ENCODE measurements at places on chromosomes 2 and 18.

DNA sequence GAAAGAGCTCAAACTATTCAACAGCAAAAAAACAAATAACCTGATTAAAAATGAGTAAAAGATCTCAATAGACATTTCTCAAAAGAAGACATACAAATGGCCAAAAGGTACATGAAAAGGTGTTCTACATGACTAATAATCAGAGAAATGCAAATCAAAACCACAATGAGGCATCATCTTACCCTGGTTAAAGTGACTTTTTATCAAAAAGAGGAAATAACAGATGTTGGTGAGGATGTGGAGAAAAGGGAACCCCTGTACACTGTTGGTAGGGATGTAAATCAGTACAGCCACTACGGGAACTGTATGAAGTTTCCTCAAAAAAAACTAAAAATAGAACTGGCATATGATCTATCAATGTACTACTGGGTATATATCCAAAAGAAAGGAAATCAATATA, 39.8 kb upstream of the TMEM163 start:
- DNase-seq: no peak

- DNase-seq: no peak
These were observed 26.5 kb downstream of the LRRC30 start for GRCh38 chr18:7257426-7257740.

DNA sequence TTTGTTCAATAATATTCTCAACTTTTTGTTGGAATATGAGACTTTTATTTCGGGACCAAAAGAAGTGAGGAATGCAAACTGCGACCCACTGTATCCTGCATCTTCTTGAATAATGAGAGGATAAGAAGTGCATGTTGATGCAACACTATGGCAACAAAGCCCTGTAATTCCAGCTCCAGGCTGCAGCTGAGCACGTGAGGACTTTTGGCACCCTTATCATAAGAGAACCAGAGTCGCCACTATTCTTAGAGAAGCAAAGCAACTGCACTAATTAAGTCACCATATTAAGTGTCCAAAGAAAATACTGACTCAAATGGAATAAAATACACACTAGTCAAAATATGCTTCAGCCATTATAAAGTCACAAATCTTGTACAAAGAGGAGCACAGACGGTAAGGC, 65.8 kb downstream of the FAM210A start:
- no peak for DNase-seq

DNA sequence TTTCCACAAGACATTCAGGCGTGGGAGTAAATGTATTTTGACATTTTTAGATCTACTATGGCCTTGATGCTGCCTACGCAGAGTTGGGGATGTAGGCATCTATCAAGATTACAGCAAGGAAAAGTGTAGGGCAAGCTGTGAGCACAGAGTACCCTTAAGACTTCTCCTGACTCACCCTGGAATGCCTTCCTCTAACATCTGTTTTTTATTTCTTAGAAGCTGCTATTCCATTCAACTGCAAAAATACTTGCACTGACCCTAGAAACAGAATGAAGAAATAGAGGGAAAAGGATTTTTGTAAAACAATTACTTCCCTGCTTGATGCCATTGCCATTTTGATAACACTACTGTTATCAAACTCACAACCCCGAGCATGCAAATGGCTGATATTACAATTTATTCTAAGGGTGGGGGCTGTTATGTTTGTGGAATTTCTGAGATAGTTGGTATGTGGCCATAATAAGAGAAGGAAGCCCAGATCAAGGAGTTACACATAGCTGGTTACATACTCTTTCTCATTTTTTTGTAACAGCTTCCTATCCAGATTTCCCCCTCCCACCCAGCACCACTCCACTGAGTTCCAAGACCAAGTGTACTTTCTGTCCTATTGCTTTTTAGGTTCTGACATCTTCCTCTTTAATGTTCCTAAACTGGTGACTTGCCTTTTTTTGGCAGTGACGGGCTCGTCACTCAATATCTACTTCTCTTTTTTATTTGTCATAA, 6.0 kb upstream of the ROCK1 start:
- no peak for DNase-seq

DNA sequence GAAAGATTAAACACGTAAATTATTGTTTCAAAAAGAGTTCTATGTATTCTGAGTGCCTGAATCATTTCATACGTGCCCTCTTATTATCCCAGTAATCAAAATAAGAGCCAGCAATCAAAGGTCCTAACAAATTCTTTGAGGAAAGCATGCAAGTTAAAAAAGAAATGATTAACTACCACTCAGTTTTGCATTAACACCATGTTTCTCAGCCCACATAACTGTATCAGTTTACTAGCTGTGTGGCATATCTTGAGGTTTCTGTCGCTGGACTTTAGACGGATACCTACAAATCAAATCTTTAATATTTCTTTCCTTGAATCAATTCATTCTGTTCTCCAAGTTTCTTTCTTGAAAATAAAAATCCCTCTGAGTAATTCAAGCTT, 668.9 kb upstream of the CHAC2 start:
- DNase-seq: no peak

DNA sequence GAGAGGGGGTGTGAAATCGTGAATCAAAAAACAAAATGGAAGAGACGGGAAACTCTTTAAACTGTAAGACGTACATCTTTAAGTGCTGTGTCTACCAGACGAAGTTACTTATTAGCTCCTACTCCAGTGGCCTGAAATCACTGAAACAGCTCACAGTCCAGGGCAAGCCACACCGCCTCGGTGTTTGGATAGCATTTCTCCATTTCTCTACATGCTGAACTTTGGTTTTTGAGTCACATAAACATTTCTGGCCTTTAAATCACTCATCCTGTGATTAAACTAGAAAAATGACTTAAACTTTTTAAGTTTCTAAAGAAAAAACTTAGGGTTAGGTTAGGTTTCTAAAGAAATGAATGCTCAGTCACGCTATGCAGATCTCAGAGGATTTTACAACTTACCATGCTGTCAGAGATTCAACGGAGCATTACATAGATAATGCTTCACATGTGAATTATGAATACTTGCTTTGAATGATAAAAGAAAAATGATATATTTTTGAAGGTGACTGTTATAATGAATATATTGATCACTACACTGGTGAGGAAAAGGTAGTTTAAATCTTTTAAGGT, 138.4 kb downstream of the MBP start:
- DNase-seq: no peak

- no peak for DNase-seq
These were observed 29.1 kb downstream of the GAREM1 start for GRCh38 chr18:32441533-32441932.

DNA sequence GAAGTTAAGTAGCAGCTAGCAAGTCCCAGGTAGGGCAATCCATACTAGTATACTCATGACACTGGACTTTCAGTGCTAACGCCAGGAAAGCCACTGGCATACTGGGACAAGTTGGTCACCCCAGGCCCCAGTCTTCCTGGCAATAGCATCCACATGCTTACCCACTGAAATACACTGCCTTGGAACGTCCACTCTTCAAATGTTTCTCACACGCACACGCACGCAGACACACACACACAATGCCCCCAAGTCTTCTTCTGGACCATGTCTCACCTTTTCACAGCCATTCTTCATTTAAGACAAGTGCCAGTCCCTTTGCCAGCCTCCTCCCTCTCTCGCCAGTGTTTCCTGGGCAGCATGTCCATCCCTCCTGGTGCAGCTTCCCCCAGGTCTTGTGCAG, 8.7 kb upstream of the TEX261 start:
- DNase-seq: no peak

GRCh38 chr18:30489890-30490643, 552.5 kb downstream of the DSC3 start:
- DNase-seq: no peak

- no peak for DNase-seq
These were observed 7.9 kb upstream of the ANKRD62 start for GRCh38 chr18:12085786-12086185.

DNA sequence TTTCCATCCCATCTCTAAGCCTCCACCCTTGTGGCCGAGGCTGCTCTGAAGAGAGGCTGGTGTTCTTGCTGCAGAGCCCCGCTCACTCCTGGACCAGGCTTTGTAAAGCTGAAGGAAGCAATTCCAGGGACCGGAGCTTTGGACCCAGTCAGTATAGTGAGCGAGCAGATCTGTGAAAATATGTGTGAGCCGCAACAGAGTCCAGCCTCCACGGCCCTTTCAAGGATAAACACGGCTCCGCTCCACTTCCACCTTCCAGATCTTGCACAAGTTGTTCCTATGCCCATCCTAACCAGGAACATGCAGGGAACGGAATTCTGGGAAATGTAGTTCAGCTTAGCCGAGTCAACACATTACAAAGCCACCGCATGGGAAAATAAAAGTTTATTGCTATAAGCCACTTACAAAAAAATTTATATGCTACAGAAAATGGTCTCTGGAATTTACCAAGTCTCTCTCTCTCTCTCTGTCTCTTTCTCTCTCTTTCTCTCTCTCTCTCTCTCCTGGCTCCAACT, 151.7 kb upstream of the ZNF521 start:
- no peak for DNase-seq

DNA sequence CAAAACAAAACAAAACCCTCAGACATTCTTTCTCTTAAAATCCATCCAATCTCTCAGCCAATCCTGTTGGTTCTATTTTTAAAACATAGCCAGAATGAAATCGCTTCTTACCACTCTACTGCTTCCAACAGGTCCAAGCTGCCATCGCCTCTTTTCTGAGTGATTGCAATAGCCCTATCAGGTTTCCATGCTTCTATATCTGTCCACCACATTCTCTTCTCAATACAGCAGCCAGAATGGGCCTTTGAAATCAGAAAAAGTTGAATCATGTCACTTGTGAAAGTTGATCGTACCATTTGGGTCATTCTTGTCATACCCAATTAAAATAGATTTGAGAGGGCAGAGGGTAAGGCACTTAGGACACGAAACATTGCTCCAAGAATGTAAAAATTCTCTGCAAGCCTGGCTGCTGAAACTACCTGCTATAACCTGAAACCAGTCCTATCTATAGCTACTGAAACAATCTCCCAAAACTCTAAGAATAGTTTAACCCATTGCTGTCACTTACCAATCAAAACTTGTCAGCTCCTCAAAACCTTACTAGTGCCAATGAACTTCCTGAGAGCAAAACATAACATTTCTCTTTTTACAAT, 3.3 kb upstream of the MTLN start:
- no peak for DNase-seq

GRCh38 chr2:75133621-75134570, 65.4 kb downstream of the TACR1 start:
- no peak for DNase-seq

GRCh38 chr2:54624591-54625071, 98.8 kb upstream of the EML6 start:
- no peak for DNase-seq

DNA sequence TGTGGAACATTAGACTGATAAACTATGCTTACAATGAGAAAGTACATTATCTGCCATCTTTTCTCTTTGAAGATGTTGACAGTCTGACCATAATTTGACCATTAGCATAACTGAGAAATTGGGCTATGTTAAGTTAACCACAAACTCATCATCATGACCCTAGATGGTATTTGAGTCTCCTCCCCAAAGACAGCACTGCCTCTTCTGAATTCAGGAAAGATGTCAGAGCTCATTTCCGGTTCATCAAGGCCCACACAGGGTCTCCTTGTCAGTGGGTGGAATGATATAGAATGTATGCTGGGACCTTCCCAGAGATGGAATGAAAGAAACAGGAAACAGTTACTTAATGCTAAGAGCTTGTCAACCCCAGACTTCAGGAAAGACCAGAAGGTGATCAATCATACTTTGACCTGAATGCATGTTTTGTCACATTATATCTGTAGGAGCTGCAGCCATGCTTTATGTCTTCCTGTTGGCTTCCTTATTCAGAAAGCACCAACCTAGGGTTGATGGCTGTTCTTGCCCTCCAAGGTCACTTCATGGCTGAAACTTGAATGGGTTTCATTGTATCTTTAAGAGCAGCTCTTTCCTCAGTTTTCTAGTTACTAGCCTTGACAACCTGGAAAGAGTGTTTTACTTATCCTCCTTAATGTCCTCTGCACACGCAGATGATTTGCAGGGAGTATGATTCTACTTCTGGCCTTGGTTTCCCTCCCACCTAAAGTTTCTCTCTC, 99.1 kb upstream of the NEUROD1 start:
- DNase-seq: no peak

- DNase-seq: no peak
These were observed 181.8 kb upstream of the PARD3B start for GRCh38 chr2:204363513-204363912.

GRCh38 chr2:7618031-7618430, 700.8 kb downstream of the RNF144A start:
- no peak for DNase-seq

- DNase-seq: no peak
These were observed 3.1 kb upstream of the SERPINB10 start for GRCh38 chr18:63904694-63905093.

- no peak for DNase-seq
These were observed 55.4 kb downstream of the CNTNAP5 start for GRCh38 chr2:124080281-124081153.

DNA sequence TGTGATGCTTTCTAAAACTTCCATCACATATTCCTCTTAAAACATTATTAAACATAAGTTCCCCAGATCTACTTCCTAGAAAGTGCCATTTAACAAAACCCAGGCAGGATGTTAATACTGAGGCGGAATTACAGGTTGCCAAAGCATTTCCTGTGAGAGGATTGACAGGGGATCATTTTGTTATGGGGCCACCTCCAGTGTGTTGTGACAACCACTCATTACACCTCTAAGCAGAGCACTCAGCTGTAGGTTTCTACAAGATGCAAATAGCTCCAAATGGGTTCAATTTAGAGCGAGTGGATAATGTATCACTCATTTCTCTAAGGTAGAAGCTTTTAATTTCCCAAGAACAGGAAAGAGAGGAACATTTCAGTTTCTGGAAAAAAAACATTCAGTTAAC, 1429.5 kb upstream of the ACVR2A start:
- DNase-seq: no peak

DNA sequence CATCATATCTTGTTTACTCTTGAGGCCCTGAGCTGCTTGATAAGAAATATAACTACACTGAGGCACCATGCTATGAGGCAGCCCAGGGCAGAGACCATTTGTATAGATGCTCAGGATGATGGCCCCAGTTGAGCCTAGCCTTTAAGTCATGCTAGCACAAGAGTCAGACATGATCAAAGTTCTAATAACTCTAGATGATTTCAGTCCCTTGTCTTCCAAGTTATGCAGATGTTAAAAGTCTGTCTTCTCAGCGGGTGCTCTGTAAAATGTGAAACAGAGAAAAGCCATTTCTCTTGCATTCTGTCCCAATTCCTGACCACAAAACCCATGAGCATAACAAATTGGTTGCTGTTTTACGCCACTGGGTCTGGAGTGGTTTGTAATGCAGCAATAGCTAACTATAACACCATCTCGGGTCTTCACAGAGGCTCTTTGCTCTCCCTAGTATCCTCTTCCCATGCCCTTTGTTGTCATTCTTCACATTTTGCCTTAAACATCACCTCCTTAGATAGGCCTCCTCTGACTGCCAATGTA, 49.6 kb downstream of the NXPH2 start:
- DNase-seq: no peak
